ENCODE measurements at places on chromosomes 2 and 18. TPM values are rescaled to one million over a fixed set of nuclear protein-coding genes. Genes with fewer than 3 reads are reported as not detected.
A peak's percentile ranks its signal among the peaks of the same experiment; 100 is the strongest.

DNA sequence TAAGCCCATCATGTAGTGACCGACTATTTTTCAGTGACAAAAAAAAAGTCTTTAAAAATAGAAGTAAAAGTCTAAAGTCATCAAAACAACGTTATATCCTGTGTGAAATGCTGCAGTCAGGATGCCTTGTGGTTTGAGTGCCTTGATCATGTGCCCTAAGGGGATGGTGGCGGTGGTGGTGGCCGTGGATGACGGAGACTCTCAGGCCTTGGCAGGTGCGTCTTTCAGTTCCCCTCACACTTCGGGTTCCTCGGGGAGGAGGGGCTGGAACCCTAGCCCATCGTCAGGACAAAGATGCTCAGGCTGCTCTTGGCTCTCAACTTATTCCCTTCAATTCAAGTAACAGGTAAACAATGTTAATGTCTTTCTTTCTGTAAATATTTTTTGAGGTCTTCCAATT is at the start of gene CD28:
CD28 (plus strand) TSS at position 237 of the 400 bp plus-strand sequence; CDS start at position 295, 58 bp downstream.
- DNase-seq = peak; percentile 95

- no peak for DNase-seq
Observed at GRCh38 chr2:202636213-202636513, 1.4 kb downstream of the FAM117B start.

GRCh38 chr2:710867-711665 is 33.9 kb upstream of the TMEM18 start:
- DNase-seq = no peak

- DNase-seq = peak; percentile 30
Observed at GRCh38 chr2:172090044-172090961, 5.0 kb downstream of the DLX1 start.

DNA sequence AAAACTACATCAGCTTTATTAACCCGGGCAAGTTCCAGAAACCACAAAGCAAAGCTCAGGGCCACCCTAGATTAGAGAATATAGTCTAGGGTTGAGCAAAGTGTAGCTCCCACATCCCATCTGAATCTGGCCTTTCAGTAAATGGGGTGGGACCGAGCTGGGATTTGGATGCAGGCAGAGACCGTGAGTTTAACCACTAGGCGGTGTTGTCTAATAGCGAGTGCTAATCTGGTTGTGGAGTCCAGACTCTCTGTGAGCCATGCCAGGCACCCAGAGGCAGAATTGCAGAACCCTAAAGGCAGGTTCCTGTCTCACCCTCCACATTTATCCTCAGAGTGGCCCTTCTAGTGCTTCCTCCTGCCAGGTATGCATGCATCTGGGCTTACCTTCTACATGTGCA is 435.9 kb downstream of the TSN start:
- peak; percentile 7 for DNase-seq

DNA sequence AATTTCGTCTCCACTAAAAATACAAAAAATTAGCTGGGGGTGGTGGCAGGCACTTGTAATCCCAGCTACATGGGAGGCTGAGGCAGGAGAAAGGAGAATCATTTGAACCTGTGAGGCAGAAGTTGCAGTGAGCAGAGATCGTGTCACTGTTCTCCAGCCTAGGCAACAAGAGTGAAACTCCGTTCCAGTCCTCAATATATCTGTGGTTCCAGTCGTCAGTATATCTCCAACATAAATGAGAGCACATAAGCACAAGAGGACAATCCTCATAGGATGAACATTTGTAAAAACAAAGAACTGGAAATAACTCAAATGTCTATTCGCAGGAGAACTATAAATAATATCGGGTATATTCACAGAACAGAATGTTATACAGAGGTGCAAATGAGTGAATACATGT is 13.1 kb upstream of the PLEK start:
- DNase-seq = no peak

DNA sequence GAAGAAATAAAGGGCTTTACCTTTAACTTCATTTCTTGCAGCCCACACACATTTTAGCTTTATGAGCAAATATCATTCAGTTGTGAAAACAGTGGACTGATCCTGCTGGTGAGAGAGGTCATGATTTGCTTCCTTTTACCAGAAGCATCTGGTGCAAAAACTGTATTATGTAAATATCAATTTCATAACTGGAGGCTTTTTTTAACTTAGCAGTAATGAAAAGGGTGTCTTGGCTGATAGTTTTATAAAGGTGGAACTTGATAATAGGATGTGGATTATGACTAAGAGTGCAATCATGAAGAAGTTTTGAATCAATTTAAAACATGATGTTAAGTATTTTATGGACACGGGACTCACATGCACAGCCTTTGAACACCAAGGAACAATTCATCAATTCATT is 304.4 kb downstream of the GULP1 start:
- DNase-seq = no peak

DNA sequence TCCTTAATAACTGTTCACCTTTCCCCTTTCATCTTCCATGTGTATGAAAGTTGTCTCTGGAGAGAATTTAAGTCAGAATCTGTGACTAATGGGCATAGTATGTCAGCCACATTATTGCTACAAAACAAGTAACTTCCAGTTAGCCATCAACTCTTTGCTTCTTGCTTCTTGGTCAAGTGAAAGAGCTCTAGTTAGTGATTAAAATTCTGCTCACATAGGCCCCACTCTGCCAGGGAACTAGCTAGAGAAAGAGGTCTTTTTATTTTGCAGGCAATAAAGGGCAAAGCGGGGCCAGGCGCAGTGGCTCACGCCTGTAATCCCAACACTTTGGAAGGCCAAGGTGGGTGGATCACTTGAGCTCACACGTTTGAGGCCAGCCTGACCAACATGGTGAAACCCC is 64.6 kb downstream of the COLEC12 start:
- DNase-seq = no peak

Gene SIX3
- total RNA-seq = not detected

Gene APCDD1
- not detected for total RNA-seq
